Caki2 (cell line): ENCODE measurements at places on chromosomes 4 and X. TPM values are rescaled to one million over a fixed set of nuclear protein-coding genes. Genes with fewer than 3 reads are reported as not detected.

The HOPX gene
- not detected in 2 replicates for total RNA-seq

The CTAG2 gene
- not detected in 2 replicates for total RNA-seq

The CD40LG gene
- total RNA-seq: not detected in 2 replicates

The PTPN13 gene
- total RNA-seq: 6.8 and 15.4 TPM in 2 replicates

The SUPT20HL1 gene
- not detected in 2 replicates for total RNA-seq

The GRIA3 gene
- not detected in 2 replicates for total RNA-seq

The CT45A2 gene
- total RNA-seq: not detected in 2 replicates

The FRG1 gene
- total RNA-seq: 24.8 and 25.9 TPM in 2 replicates

The TRIML1 gene
- total RNA-seq: not detected in 2 replicates

The ZDHHC9 gene
- 13.1 and 16.0 TPM in 2 replicates for total RNA-seq

DNA sequence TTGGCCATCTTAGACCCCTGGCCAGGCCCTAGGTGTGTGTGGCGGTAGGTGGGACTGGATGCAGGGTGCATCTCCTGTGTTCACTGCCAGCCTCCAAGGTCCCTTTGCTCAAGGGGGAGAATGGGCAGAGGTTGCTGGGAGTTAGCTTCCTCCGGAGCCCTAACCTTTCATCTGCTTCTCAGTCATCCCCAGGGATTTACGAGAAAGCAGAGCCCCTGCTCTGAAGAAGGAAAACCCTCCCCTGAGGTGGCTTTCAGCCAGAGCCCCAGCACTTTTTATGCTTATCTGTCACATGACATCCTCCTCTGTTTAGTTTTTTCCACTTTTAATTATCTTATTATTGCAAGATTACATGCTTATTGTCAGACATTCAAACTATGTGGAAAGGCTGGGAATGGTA lies 44.9 kb upstream of the DDX3X start:
- no peak for DNase-seq

GRCh38 chrX:574251-574650 lies 56.3 kb upstream of the SHOX start:
- DNase-seq: no peak

DNA sequence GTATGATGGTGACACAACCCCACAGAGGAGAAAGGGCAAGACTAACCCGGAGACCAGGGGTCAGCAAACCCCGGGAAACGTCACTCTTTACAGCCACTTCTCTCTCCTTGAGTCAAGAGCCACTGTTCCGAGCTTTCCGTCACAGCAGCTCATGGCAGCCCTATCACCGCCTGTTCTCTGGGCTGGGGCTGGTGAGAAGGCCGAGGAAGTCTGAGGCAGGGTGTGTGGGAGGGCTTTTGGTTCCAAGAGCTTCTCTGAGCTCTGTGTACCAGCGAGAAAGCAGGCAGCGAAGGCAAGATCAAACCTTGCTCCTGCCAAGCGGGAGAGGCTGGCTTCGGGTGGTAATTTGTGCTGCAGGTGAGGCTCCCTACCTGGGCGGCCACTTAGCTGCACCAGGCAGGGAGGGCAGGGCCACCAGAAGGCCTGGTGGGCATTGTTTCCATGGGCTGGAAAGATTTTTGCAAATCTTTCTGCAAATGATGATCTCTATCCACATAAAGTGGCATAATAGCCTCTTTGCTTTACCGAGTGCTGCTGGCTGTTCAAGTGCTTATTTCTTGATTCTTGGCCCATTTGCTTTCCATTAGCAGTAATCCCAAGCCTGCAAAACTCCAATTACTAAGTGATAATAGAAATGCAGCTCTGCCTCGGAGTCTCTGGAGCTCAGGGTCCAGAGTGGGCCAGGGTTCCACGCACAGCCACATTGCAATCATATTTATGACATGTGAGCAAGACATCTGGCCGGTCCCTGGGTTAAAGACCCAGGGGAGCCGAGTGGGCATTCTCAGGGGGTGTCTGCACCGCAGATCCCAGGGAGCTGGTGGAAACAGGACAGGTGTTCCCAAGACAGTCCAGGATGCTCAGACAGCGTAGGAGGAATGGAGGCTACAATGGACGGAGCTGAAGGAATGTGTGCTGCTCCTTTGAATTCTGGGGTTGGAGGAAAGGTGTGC lies 41.5 kb downstream of the DCTD start:
- no peak for DNase-seq

- peak; percentile 72 for DNase-seq
Measured at GRCh38 chr4:168784786-168785461, 225.1 kb downstream of the CBR4 start.

DNA sequence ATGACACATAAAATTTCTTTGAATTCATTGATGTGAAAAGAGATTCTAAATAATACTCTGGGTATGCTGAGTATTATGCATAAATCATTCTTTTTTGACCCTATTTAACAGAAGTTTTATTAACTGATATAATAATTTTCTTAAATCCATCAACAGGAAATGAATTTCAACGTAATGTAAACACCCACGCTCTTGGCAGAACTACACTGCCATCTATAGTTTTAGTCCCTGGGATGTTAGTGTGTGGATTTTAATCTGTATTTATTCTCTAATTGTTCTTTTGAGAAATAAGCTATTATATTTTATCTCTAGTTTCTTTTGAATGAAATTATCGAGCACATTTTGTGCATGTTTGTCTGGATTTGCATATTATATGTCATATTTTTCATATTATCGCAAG lies 666.8 kb upstream of the NDST4 start:
- DNase-seq: no peak

GRCh38 chr4:25865586-25865985 lies 2.8 kb upstream of the SEL1L3 start:
- DNase-seq: peak; percentile 91

- DNase-seq: no peak
Measured at GRCh38 chrX:134476284-134476683, 16.3 kb downstream of the HPRT1 start.

GRCh38 chr4:55397520-55398321 lies 2.0 kb downstream of the TMEM165 start:
- peak; percentile 76 for DNase-seq

- no peak for DNase-seq
Measured at GRCh38 chr4:1227816-1228215, 21.1 kb downstream of the CTBP1 start.

- DNase-seq: no peak
Measured at GRCh38 chrX:39487166-39487968, 610.4 kb downstream of the BCOR start.

GRCh38 chr4:39237179-39237578 lies 54.9 kb downstream of the WDR19 start:
- no peak for DNase-seq

DNA sequence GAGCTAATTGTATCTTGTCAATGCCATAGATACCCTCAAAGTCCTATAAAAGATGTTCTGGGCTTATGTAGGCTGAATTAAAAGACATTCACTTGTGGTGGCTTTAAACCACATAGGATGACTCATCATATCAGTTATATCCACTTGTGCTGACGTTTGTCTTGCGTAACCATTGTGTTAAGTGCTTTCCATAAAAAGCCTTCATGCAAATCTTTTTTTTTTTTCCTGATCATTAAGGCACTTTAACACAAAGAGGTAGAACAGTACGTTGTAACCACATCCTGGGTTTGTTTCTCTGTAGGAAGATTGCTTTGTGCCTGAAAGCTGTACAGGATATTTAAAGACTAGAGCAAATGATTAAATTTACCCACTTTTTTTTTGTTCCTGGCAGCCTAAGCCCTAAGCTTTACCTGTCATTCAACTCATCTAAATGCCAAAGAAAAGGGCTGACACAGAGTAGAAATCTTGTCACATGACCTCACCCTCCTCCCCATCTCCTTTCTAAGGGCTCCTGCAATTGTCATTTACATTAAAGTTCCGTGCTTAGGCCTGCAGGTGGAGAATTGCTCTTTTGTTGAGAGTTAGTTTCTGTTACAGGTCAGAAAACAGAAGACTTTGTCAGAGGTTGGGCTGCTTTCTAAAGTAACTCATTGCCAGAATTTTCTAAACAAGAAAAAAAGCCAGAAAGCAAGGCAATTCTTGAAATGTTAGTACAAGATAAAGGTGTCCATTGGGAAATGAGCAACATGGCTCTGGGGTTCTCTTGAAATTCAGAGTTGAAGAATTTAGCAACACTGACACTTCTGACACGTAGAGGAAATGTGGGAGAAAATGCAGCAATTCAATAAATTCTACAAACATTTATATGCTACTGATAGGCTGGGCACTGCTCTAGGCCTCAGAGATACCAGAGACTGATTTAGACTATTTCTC lies 555.6 kb downstream of the PPARGC1A start:
- DNase-seq: peak; percentile 96

- DNase-seq: no peak
Measured at GRCh38 chrX:20906571-20906970, 467.6 kb upstream of the CNKSR2 start.

GRCh38 chrX:51889851-51890250 lies 3.6 kb upstream of the MAGED1 start:
- DNase-seq: no peak

- DNase-seq: no peak
Measured at GRCh38 chr4:58275856-58276255, 1165.7 kb upstream of the IGFBP7 start.

DNA sequence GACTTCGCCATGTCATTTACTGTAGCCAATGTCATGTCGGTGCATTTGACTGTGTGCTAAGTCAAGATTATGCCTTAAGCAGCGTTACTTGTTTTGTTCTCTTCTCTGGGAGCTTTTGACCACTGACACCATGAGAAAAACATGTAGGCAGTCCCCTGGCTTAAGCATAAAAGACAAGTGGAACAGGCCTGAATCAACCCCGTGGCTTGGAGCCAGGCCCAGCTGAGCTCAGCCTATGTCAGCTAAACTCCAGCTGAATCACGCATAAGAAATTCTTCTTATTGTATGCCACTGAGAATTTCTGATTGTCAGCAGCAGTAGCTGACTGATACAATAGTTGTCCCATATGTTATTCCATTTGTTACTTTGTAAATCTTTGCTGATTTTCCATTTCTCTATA lies 261.9 kb downstream of the CBLL2 start:
- no peak for DNase-seq

DNA sequence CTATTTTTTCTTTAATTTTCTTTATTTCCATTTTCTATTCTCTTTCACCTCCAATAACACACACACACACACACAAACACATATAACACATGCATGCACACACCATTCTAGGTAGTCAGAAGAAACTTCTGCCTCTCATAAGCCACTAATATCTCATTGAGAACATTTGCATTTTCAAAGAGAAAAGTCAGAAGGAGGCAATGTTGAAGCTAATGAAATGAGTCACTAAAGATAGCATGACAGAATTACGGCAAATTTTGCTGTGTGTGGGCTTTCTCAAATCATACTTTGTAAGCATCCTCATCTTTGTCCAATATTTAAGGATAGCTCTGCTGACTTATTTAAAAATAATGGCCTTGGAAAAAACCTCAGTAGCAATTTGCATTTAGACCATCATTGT lies 291.3 kb downstream of the GUCY2F start:
- DNase-seq: no peak
